ENCODE measurements at places on chromosomes 12 and 14.

- no peak for DNase-seq
Observed at GRCh38 chr12:94676031-94676641, 25.8 kb upstream of the TMCC3 start.

DNA sequence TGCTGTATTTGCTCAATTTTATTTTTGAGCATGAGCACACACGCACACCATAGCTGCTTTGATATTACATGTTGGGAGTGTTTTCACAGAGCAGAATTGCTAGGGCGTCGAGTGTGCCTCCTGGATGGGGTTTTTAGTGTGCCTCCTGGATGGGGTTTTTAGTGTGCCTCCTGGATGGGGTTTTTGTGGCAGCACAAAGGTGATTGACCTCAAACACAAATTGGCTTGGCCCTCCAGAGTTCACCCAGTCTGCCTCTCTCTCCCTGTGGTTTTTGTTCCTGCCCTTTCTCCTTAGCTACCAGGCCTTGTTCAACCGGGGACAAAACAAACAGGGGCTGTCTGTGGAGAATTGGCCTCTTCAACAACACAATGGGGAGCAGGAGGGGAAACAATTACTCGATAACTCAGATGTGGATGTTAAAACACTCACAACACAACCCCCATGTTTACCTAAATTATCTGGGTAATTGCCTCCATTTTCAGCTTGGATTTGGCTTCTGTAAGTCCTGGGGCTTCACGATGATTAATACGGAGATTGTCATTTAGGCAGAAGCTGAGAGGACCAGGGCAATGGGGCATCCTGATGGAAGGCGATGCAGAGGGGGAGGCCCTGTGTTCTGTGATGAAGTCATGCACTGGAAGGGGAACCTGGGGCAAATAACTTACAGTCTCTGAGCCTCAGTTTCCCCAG lies 26.9 kb downstream of the TBX3 start:
- no peak for DNase-seq

GRCh38 chr12:51954561-51955361 lies 3.3 kb downstream of the ACVR1B start:
- DNase-seq = no peak

GRCh38 chr14:68714991-68715924 lies 77.6 kb downstream of the ZFP36L1 start:
- no peak for DNase-seq

- no peak for DNase-seq
Observed at GRCh38 chr14:93331728-93332396, 974 bp downstream of the BTBD7 start.

DNA sequence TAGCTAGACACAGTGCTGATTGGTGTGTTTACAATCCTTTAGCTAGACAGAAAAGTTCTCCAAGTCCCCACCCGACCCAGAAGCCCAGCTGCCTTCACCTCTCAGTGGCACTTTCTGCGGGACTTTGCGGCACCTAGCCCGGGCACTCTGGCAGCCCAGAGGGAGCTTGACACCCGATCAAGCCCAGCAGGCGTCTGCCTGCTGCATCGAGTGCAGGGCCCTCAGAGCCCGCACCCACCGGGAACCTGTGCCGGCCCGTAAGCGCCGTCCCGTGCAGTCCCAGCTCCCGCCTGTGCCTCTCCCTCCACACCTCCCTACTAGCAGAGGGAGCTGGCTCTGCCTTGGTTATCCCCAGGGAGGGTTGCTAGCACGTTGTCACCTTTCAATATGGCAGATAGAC lies 631.0 kb upstream of the STXBP6 start:
- DNase-seq = no peak

DNA sequence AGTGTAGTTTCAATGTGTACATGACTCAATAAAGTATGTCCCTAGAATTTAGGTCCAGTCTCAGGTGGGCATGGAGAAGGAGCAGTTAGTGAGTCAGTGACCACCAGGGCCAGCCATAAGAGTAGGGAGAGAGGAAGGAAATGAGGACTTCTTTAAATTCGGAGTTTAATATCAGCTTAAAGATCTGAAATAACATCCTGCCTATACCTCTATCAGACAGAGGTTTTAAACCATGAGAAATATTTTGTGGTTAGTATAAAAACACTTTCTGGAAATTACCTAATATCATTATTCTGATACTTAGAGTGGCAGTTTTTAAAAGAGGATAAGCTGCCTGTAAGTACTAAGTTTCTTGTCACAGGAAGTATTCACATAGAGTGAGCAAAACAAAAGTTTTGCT lies 61.7 kb upstream of the ST8SIA1 start:
- DNase-seq = no peak

GRCh38 chr14:85572845-85573244 lies 42.9 kb downstream of the FLRT2 start:
- no peak for DNase-seq

DNA sequence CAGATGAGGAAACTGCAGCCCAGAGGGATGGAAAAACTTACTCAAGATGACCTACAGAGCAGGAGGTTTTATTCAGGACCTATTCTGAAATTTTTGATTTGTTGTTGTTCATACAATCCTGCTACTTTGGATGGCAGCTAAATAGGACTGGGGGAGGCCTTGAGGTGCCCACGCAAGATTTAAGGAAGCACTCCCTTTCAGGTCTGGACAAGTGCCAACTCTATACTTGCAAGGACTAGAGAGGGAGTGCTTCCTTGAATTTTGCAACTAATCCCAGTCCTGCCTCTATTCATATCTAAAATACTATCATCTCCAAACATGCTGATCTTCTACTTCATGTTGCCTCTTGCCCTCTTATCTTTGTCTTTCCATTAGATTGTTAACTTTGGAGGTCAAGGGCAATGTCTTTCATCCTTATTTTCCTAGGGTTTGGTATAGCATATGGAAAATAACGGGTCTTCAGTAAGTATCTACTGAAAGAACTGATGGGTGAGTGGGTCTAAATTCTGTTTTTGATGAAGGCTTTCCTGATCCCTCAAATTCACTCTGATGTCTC lies 28.6 kb upstream of the PPM1H start:
- no peak for DNase-seq

DNA sequence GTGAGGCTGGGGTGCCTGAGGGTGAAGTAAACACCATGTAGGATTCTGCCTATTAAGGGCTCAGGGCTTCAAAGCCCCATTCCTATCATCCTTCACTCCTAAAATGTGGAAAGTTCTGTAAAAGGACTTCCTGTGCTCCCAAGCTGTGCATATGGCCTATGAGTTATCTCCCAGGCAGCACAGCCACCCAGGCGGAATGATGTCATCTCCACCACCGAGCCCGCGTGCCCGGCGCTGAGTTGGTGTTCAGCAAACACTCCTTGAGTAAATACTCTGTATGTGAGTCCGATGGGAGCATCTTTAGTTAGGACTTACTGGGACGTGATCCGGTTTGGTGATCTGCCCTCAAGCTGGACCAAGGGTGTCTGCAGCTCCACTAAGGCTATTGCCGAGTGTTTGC lies 437.3 kb downstream of the MED13L start:
- no peak for DNase-seq
